ENCODE measurements at places on chromosomes 6 and 20. TPM values are rescaled to one million over a fixed set of nuclear protein-coding genes. Genes with fewer than 3 reads are reported as not detected.

GRCh38 chr20:12211361-12211760 is 293.7 kb downstream of the BTBD3 start:
- no peak for DNase-seq

GRCh38 chr6:15183979-15184378 is 61.9 kb upstream of the JARID2 start:
- no peak for DNase-seq

SOBP gene
- not detected for polyA plus RNA-seq

GRCh38 chr6:139369068-139369467 is 5.4 kb downstream of the CITED2 start:
- DNase-seq, result no peak

HSPA12B gene
- polyA plus RNA-seq, result not detected

F13A1 gene
- not detected for polyA plus RNA-seq

PFDN6 gene
- 106 TPM for polyA plus RNA-seq

GRCh38 chr20:48238781-48239180 is 453.5 kb upstream of the SULF2 start:
- no peak for DNase-seq
